ENCODE measurements at places on chromosomes 7 and 10.

DNA sequence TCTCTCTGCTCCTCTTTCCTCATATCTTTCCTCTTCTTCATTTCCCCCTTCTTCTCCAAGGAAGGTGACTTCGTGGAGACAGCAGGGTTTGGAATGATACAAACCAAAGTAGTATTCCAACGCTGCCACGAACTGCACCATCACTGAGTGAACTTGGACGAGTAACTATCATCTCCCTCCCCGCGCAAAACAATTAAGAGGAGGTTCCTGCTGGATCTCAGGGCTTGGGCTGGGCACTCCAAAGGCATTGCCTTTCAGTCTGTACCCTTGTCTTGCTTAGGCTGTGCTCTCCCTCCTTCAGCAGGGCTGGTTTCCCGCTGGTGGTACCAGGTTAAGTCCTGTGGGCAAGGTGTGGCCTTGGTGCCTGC lies 790 bp upstream of the PITX3 start:
- no peak for DNase-seq
- H3K4me3 ChIP-seq = peak overlapping the region; percentile 86
- H3K27ac ChIP-seq = no peak overlapping the region
- peaks cover 25% of the 10 kb centered on the region for H3K4me1 ChIP-seq

- H3K27me3 ChIP-seq = no peaks in the 10 kb centered on the region
- H3K4me3 ChIP-seq = no peak overlapping the region
- H3K27ac ChIP-seq = no peak overlapping the region
- no peaks in the 10 kb centered on the region for H3K36me3 ChIP-seq
- H3K4me1 ChIP-seq = no peaks in the 10 kb centered on the region
- no peak for DNase-seq
Measured at GRCh38 chr7:34187798-34188307, 282.5 kb downstream of the BMPER start.

- H3K4me1 ChIP-seq = no peaks in the 10 kb centered on the region
- H3K36me3 ChIP-seq = peaks cover 23% of the 10 kb centered on the region
- no peaks in the 10 kb centered on the region for H3K27me3 ChIP-seq
Measured at GRCh38 chr7:91993976-91994375, 53.3 kb downstream of the AKAP9 start.

- no peak overlapping the region for H3K27ac ChIP-seq
- H3K27me3 ChIP-seq = no peaks in the 10 kb centered on the region
- no peaks in the 10 kb centered on the region for H3K4me1 ChIP-seq
- H3K4me3 ChIP-seq = no peak overlapping the region
- no peaks in the 10 kb centered on the region for H3K36me3 ChIP-seq
- DNase-seq = no peak
Measured at GRCh38 chr10:32163762-32164148, 107.5 kb upstream of the KIF5B start.

GRCh38 chr10:86217371-86218080 lies 149.1 kb downstream of the GRID1 start:
- H3K4me1 ChIP-seq = no peaks in the 10 kb centered on the region
- H3K36me3 ChIP-seq = no peaks in the 10 kb centered on the region
- no peak overlapping the region for H3K4me3 ChIP-seq
- no peak overlapping the region for H3K27ac ChIP-seq
- DNase-seq = no peak

GRCh38 chr7:157690058-157690832 lies 353.4 kb downstream of the DNAJB6 start:
- H3K36me3 ChIP-seq = no peaks in the 10 kb centered on the region
- DNase-seq = no peak

- H3K4me3 ChIP-seq = no peak overlapping the region
- DNase-seq = no peak
- peaks cover 1% of the 10 kb centered on the region for H3K36me3 ChIP-seq
- H3K4me1 ChIP-seq = peaks cover 49% of the 10 kb centered on the region
Measured at GRCh38 chr10:124657806-124658205, 86.4 kb downstream of the FAM53B start.

GRCh38 chr10:43524434-43525247 lies 49.8 kb downstream of the ZNF239 start:
- no peak for DNase-seq
- no peaks in the 10 kb centered on the region for H3K27me3 ChIP-seq
- no peaks in the 10 kb centered on the region for H3K4me1 ChIP-seq
- H3K27ac ChIP-seq = no peak overlapping the region
- H3K4me3 ChIP-seq = no peak overlapping the region
- H3K36me3 ChIP-seq = peaks cover 31% of the 10 kb centered on the region

DNA sequence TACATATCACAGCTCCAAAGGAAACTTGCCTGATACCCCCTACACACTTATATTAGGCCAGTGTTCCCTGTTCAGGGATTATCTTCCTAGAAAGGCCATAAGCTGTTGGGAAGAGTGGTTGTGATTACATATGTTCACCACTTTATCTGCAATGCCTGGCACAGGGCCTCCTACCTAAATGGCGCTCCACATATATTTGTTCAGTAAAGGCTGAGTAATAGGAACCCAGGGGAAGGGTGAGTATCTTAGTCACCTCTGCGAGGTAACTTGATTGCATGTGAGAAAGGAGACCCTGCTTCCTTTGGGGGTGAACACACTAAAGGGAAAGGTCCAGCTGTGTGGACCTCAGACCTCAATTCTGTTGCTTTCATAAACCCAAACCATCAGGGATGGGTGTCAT lies 896.0 kb downstream of the LRMDA start:
- no peaks in the 10 kb centered on the region for H3K27me3 ChIP-seq
- no peak overlapping the region for H3K4me3 ChIP-seq
- H3K4me1 ChIP-seq = no peaks in the 10 kb centered on the region
- no peaks in the 10 kb centered on the region for H3K36me3 ChIP-seq
- DNase-seq = no peak
- no peak overlapping the region for H3K27ac ChIP-seq

DNA sequence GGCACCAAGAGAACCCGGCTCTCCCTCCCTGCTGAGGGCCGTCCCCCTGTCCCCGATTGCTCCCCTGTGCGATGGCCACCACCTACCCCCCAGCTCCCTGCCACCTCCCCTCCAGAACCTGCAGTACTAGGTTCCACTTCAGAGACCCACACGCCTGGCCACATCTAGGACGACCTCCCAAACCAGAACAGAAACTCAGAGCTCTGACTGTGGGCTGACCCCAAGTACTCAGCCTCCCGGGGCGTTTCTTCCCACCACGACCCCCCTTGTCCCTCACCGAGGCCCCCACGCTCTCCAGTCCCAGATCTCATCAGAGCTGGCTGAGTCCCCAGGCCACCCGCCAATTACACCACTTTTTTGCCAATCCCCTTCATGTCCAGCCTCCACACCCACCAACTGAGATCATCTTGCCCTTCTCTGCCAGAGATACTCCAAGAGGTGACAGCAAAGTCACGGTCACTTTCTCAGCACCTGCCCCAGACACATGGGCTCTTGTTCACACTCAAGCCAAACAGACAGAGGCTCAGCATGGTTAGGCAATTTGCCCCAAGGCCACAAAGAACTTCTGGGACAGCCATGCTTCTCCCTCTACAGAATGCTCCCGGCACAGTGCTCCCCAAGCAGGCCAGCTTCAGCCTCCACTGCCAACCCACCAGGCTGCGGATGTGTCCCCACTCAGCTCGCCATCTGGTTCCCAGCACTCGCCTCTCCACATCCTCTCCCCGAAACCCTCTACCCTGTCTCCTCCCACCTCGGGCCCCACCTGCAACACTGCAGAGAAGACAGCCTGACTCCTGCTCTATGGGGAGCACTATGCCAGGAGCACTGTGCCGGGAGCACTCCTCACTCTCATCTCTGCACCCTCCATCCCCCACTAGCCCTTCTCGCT lies 4.7 kb downstream of the TMEM120A start:
- no peaks in the 10 kb centered on the region for H3K27me3 ChIP-seq
- no peak overlapping the region for H3K4me3 ChIP-seq
- peaks cover 3% of the 10 kb centered on the region for H3K36me3 ChIP-seq
- H3K4me1 ChIP-seq = peaks cover 18% of the 10 kb centered on the region
- DNase-seq = no peak
- H3K27ac ChIP-seq = peak overlapping the region; percentile 42

- H3K4me1 ChIP-seq = peaks cover 65% of the 10 kb centered on the region
- no peak for DNase-seq
- no peaks in the 10 kb centered on the region for H3K27me3 ChIP-seq
- H3K27ac ChIP-seq = no peak overlapping the region
- H3K36me3 ChIP-seq = peaks cover 21% of the 10 kb centered on the region
Measured at GRCh38 chr7:140146574-140146973, 30.2 kb downstream of the KDM7A start.

- no peak for DNase-seq
- no peaks in the 10 kb centered on the region for H3K36me3 ChIP-seq
- no peak overlapping the region for H3K4me3 ChIP-seq
- H3K4me1 ChIP-seq = no peaks in the 10 kb centered on the region
Measured at GRCh38 chr7:80439894-80440821, 71.7 kb downstream of the GNAT3 start.

DNA sequence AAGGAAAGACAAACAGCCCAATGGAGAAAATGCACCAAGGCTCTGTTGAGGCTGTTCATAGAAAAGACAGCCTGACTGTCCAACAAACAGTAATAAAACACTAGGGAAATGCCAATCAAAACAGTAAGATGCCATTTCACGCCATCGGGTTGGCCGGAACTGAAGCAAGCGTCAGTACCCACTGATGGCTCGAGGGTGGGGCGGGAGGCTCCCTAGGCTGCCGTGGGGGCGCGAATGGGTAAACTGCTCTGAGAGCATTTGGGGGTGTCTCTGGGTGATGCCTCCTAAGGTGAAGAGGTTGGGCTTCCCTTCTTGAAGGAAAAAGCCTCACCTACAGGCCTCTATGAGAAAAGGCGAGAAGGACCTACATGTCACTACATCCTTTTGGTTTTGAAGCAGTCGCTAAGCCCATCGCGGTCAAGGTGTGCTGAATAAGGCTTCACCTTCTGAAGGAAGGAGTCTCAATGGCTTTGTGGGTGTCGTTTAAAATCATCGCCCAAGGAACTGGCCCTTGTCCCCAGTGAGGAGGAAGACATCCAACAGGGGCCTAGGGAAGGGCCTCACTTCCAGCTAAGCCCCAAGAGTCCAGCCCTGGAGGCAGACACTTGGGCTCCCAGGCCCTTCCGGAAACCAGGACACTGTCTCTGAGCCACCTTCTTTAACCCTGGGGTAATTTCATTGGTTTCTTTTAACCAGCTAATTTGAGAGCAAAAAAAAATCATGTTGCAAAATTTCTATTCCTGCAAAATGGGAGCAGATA lies 98.5 kb upstream of the PPP2R2D start:
- peaks cover 2% of the 10 kb centered on the region for H3K36me3 ChIP-seq
- H3K27me3 ChIP-seq = peaks cover 9% of the 10 kb centered on the region
- no peaks in the 10 kb centered on the region for H3K4me1 ChIP-seq
- no peak overlapping the region for H3K4me3 ChIP-seq
- H3K27ac ChIP-seq = no peak overlapping the region
- no peak for DNase-seq

DNA sequence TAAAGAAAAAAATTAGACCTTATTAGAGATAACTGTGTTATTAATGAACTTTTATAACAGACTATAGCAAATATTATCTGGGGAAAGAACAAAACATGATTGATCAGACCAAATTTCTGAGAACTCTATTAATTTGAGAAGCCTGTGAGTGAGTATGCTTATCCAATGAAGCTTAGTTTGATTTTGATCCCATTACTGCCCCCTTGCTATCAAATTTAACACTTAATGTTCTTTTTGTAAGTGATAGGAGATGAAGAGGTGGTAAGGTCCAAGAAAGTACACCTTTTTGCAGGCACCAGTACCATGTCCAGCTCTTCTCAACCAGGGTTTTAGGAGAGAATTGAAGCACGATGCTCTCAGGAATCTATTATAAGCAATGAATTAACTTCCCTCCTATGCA lies 49.9 kb downstream of the ZNF365 start:
- peaks cover 3% of the 10 kb centered on the region for H3K27me3 ChIP-seq
- DNase-seq = no peak
- no peak overlapping the region for H3K4me3 ChIP-seq
- H3K4me1 ChIP-seq = peaks cover 28% of the 10 kb centered on the region
- H3K36me3 ChIP-seq = peaks cover 1% of the 10 kb centered on the region

DNA sequence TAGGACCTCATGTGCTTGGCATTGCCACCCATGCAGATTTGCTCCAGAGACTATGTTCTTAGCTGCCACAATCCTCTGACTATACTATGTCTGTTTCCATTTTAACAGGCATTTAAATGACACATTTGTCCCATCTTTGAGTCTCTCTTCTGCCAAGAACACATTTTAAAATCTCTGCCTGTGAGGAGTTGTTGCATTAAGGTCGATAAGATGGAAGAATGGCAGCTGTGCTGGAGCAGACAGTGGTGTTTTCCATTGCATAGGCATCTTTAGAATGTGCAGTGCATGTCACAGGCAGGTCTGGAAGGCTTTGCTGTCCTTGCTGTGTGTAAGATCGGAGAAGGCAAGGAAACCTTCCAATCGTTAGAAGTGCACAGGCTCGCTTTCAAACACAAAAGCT lies 70.9 kb upstream of the CELF2 start:
- H3K27ac ChIP-seq = no peak overlapping the region
- no peaks in the 10 kb centered on the region for H3K36me3 ChIP-seq
- H3K27me3 ChIP-seq = peaks cover 5% of the 10 kb centered on the region
- no peaks in the 10 kb centered on the region for H3K4me1 ChIP-seq

DNA sequence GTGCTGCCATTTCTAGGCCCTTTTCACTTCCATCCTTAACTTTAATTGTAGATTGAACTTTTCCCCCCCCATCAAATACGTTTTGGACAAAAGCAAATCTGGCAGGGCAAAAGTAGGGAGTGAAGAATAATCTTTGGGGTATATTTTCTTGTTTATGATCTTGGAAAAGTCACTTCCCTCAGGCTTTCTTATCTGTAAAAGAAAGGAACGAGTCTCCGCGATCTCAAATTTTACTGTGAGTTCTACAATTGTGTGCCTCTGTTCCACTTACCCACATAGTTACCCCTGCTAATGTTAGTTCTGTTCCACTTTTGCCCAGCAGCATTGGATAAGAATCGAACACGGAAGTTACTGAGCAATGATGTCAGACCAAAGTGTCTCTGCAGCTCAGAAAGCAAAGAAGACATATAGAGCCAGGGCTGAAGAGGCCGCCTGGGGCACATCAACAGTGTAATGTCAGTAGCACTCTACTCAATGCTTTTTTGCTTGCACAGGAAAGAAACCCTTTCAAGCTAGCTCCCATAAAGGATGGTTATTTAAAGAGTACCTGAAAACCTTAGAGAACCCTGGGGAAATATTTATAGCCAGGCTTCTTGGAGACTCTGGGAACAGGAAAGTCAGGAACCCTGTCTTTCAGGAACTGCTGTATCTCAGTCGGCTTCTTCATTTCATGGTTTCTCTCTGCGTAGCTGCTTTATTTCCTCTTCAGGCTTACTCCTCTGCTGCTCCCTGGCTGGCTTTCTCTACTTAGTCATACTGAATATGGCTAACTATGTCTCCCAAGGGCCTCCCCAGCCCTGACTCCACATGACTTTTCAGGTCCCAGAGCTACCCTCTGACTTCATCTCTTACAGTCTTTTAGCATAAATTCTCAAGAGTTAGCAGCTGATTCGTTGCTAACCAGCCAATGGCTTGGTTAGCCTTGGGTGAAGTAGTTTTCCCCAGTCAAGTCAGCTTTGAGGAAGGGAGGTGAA lies 123.7 kb upstream of the FAM3C start:
- H3K4me3 ChIP-seq = no peak overlapping the region
- H3K36me3 ChIP-seq = no peaks in the 10 kb centered on the region
- H3K27me3 ChIP-seq = no peaks in the 10 kb centered on the region
- no peak overlapping the region for H3K27ac ChIP-seq

GRCh38 chr10:117472872-117473271 lies 69.7 kb upstream of the EMX2 start:
- no peak overlapping the region for H3K4me3 ChIP-seq
- no peaks in the 10 kb centered on the region for H3K36me3 ChIP-seq
- no peaks in the 10 kb centered on the region for H3K4me1 ChIP-seq

- no peaks in the 10 kb centered on the region for H3K27me3 ChIP-seq
- no peak overlapping the region for H3K27ac ChIP-seq
- H3K36me3 ChIP-seq = peaks cover 41% of the 10 kb centered on the region
- no peak overlapping the region for H3K4me3 ChIP-seq
- DNase-seq = no peak
Measured at GRCh38 chr7:27527348-27527714, 135.4 kb downstream of the HIBADH start.

GRCh38 chr10:275680-276079 lies 140.4 kb downstream of the ZMYND11 start:
- H3K4me1 ChIP-seq = peaks cover 1% of the 10 kb centered on the region
- H3K4me3 ChIP-seq = no peak overlapping the region
- H3K36me3 ChIP-seq = peaks cover 2% of the 10 kb centered on the region

All from activated naive CD4-positive, alpha-beta T cell treated with anti-CD3 and anti-CD28 coated beads for 36 hours (primary cell).